ENCODE measurements at places on chromosomes 11 and 22.

- no peak for DNase-seq
These were observed 74.8 kb downstream of the ARHGAP42 start for GRCh38 chr11:100761841-100762240.

DNA sequence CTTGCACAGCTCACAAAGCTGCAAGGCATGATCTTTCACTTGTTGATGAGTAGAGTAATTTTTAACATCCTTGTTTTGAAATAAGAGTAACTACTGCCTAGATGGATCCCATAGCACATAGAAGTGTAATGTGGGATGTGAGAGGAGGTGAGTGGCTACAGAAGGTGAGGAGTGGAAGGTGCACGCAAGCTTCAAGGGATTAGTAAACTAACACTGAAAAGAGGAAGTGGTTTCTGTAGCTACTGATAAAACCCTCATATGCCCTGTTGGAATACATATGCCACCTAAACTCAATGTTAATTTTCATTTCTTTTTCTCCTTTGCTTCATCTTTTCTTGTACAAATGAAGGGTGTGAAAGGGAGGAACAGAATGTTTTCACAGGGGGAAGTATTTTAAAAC, 22.0 kb upstream of the CTSC start:
- no peak for DNase-seq

GRCh38 chr11:15801126-15801525, 555.2 kb downstream of the SOX6 start:
- DNase-seq, result no peak

GRCh38 chr11:16780146-16780545, 41.7 kb downstream of the C11orf58 start:
- DNase-seq, result no peak

DNA sequence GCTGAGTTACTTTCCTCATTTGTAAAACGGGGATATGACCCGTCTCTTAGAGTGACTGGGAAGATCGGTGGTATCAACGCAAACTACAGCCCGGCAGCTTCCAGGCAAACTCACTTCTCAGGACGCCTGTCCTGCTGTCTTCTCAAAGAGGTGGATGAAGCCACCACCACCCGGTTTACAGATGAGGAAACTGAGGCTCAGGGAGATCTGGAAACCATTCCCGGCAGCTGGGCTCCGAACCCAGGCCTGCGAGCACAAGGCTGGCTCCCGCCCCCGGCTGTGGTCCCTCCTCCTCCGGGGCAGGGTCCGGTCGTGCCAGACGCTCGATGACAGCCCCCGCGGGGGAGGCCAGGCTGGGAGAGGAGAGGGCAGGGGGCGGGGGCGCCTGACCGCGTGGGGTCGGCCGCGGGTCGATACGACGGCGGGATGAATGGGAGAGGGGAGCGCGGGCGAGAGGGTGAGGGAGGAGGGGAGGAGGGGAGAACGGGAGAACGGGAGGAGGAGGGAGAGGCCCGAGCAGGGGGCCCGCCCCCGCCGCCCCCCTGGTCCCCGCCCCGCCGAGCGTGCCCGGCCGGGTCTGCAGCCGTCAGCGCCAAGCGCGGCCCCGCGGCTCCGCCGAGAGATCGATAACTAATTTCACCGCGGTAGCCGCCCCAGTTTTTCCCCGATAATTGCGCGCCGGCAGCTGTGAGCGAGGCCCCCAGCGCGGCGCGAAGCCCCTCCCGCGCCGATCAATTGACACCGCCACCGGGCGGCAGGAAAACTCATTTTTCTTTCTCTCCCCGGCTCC, 14.0 kb downstream of the IGLL1 start:
- no peak for DNase-seq
